ENCODE measurements at places on chromosomes 5 and 9.

DNA sequence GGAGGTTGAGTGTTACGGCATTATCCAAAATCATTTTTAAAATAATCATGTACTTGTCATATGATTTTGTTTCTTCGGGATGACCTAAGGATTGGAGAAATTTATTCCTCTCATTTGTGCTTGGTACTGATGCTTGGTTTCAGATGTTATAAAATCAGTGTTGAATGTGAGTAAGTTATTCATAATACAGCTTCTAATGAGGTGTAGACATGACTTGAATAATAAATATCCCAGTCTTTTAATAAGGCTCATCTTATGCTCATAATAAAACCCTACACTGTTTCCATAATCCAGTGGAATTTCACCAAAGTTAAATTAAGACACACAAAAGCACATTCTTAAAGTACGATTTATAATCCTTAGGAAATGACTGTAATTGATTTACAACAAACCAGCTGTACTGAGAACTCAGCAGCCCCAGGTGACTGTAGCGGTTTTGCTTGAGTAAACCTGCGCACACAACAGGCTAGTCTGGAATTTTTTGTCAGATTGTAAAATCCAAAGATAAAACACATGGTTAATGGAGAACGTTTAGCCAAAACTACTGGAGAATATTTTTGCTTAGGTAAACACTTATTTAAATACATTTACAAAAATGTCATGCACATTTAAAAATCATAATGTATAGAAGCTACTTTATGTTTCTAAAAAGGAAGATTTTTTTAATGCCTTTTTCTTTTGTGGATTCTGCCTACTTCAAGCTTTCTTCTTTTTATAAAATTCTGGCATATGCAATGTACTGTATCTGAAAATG, 609.8 kb upstream of the GRAMD2B start:
- no peak for DNase-seq

- DNase-seq, result peak; percentile 73
Observed at GRCh38 chr5:128234928-128235641, 151.5 kb downstream of the SLC12A2 start.

DNA sequence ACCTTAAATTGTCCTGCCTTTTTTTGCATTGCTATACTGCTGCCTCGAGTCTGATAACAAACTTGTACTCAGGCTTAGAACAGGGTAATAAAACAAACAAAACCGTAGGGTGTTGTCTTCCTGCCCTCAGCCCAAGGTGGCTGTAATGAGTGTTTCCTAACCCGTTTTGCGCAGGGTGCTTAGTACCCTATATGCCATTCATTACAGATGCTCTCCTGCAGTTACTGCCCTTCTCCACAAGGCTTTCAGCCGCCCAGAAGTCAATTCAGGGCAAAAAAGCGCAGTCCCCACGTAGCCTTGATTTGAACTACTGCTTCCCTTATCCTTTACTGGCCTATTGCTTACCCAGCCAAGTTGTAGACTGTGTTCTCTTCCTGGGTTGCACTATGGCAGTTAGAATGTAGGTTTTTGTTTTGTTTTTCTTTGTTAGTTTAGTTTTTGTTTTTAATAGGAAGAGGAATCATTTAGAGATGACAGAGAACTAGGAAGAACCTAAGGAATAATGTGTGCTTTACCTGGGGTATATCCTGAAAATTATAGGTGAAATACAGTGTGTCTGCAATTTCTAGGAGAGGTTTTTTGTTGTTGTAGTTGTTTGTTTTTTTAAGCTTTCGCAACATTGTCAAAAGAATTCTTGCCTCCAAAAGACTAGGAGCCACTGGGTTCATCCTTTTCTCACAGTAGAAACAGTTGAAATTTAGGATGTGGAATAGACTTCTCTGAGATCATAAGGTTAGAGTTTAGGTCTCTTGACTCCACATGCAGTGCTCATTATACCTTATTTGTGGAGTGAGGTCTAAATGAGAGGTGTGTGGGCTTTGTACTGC, 1.3 kb downstream of the HMGXB3 start:
- peak; percentile 84 for DNase-seq

- no peak for DNase-seq
Observed at GRCh38 chr9:35771534-35771933, 17.5 kb upstream of the MSMP start.

DNA sequence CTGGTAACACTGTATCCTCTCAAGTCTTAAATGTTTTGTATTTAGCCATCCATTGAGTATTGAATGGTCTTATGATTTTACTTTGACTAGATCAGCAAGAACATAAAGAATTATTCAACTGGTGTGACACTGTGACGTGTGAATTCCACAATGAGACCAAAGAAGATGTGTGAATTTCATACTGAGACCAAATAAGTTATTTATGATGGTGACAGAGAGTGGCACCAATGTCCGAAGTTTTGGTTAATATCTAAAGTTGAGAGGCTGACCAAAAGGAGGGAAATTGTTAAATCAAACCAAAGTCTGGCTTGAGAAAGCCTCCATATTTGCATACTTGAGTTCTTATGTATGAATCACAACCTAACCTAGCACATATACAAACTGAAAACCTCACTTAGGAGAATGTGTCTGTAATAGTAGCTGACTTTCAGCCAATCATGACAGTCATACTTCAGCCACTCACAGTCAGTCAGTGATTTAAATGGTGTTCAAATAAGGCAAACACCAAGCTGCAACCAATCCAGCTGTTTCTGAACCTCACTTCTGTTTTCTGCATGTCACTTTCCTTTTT, 31.5 kb upstream of the FAM170A start:
- DNase-seq, result no peak

DNA sequence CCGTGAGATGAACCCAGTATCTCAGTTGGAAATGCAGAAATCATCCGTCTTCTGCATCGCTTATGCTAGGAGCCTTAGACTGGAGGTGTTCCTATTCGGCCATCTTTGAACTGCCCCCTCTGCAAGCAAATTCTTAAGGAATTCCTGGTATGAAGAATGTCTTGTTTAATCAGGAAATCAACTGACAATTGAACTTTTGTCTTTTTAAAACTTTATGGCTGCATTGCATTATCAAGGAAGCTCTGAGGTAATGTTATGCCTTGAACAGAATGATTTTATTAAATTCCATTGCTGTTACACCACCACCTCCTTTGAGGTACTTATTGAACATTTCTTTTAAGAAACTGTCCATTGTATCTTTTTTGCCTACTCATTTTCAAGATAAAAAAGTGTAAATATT, 1915.7 kb upstream of the CDH9 start:
- DNase-seq, result peak; percentile 4

- no peak for DNase-seq
Observed at GRCh38 chr5:132055808-132056609, 4.4 kb upstream of the IL3 start.

DNA sequence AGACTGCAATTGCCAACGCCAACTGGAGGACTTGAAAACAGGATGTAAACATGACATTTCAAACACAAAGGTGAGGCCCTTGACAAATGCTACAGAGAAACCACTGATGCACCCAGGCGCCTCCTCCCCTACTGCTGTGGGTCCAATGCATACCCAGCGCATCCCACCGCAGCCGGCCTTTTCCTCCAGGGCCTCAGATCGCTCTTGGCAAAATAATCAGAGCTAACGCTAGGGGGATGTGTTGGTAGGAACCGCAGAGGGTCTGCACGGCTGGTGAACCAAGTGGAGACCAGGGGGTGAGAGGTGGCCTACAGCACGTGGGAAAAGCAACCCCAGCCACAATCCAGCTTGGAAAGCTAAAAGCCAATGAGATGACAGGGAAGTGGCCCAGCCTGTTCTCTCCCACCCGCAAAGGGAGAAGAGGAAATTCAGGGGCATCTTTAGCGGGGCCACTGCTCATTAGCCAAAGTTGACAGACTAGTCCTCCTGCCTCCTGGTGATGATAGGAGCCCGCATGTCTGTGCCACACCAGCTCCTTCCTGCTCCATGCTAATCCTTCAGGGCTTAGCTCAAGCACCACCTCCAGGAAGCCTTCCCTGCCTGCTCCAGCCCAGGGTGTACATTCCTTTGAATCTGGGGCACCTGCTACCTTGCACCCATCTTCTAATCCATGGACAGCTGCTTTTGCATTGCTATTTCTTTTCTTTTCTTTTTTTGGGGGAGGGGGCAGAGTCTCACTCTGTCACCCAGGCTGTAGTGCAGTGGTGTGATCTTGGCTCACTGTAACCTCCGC, 5.9 kb downstream of the FAM163B start:
- peak; percentile 54 for DNase-seq

DNA sequence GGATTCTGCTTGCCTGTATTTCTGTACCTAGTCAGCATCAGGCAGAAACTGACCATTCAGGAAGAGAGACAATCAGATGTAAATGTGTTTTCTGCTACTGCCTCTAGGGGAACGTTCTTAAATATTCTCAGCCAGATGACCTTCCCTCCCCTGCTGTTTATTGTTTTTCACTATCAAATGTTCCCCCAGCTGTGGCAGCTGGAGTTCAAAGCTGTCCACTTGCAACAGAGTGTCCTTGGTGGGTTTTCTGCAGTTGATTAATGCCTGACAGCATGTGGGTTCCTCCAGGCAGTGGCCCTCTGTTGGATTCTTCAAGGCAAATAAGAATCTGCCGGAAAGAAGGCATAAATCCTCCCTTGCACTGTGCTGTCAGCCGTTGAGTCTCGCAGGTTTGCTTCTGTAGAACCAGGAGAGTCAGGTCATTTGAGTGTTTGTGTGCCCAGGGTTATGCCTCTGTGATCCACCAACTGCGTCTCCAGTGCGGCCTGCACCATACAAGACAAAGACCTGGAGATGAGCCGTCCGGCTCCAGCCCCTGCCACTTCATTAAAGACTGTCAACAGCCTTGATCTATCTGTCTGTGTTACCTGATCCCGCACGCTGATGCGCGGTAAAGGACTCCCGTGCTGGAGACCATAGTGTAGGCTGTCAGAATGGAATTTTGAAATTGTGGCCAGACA, 203.4 kb downstream of the GADD45G start:
- no peak for DNase-seq

- DNase-seq, result no peak
Observed at GRCh38 chr9:35476596-35476995, 13.3 kb upstream of the RUSC2 start.

DNA sequence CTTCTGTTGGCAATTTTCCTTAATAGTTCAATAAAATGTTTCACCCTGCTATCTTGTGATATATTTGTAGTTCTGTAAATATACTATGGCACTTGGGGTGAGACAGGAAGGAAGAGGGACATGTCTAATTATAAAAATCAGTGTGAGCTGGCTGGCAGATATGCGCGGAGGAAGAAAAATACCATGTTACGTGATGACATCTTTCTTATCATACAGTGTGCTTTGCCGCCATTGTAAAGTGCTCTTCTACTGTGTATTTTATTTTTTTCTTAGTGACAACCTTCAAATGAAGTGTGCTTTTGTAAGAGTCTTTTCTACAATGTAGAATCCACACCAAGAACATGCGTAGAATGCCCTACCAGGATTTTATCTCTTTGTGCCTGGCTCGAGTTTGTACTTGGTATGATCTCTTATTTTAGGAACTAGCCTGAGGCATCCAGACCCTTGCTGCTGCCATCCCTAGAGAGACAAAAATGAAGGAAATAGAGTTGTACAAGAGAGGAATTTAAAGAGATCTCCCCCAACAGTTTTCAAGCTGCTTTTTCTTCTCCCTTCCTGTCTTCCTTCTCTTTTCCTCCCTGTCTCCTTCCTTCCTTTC, 46.7 kb upstream of the RIOK2 start:
- DNase-seq, result no peak

GRCh38 chr9:123251324-123251723, 17.1 kb downstream of the STRBP start:
- DNase-seq, result no peak

GRCh38 chr5:151070449-151070848, 10.4 kb downstream of the TNIP1 start:
- no peak for DNase-seq

DNA sequence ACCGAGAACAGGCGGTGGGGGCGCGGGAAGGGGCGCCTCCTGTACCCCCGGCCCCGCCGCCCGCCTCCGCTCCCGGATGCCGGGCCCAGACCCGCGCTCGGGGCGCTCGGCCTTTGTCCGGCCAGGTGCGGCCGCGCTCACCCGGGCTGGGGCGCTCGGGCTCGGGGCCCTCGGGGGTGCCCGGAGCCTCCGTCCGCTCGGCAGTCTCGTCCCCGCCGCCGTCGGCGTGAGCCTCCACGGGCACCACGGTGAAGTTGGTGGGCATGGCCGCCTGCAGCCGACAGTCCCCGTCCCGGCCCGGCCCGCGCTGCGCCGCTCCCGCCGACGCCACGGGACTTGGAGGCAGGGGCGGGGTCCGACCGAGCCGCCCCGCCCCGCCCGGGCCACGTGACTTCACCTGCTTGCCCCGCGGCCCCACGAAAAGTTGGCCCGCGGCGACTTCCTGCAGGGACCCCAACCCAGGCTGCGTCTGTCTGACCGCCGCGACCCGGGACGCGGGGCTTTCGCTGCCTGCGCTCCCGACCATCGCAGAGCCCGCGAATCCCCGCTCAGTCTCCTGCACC, at the start of gene SLC12A7:
SLC12A7 (minus strand) TSS at position 337 of the 563 bp plus-strand sequence; CDS start at position 265, 72 bp downstream.
- peak; percentile 56 for DNase-seq

GRCh38 chr5:141853895-141854626, 24.1 kb downstream of the PCDH1 start:
- peak; percentile 30 for DNase-seq

- DNase-seq, result peak; percentile 78
Observed at GRCh38 chr5:77630114-77630680, 8.3 kb downstream of the OTP start.

GRCh38 chr9:73565026-73565425, 413.4 kb downstream of the ANXA1 start:
- DNase-seq, result no peak

- no peak for DNase-seq
Observed at GRCh38 chr5:64295101-64295500, 129.5 kb downstream of the RNF180 start.

DNA sequence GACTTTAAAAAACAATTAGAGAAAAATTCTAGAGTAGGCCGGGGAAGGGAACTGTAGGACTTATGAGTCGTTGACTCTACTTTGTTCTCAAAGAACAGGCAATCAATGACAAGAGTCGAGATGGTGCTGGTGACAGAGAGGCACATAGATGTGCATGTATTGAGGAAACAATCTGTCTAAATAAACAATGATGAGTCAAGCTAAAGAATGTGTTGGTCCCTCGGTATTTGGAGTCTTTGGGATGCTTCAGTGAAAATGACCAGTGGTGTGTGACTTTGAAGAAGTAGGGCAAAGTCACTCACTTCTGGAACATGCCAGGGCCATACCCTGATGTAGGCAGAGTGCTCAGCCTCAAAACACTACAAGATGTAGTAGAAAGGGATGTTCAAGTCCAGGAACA, 288.1 kb upstream of the PANK3 start:
- DNase-seq, result no peak

DNA sequence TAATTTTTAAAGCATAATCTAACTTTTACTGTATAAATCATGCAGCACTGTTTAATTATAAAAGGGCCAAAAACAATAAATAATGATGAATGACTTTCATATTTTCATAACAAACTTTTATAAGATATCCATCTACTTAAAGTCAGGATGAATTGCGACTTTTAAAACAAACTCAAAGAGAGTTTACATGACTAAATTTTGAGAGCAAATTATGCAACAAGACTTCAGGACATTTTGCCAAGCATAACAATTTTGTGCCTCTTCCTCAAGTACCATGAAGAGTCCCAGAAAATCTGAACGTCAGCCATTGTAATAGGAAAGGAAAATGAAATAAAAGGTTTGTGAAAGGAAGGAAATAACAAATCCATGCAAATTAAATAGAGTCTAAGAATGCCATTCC, 24.4 kb downstream of the ERAP1 start:
- no peak for DNase-seq

GRCh38 chr9:92763721-92764380, 782 bp downstream of the BICD2 start:
- no peak for DNase-seq

GRCh38 chr9:8978334-8978733, 1178.8 kb upstream of the DMAC1 start:
- DNase-seq, result no peak

- no peak for DNase-seq
Observed at GRCh38 chr9:27335075-27335474, 38.1 kb upstream of the EQTN start.

GRCh38 chr5:164359260-164360255, 854.1 kb downstream of the MAT2B start:
- DNase-seq, result no peak

Data from mesendoderm (in vitro differentiated cells).